Left ventricle myocardium superior (tissue), 1 donor: ENCODE measurements at places on chromosomes 2 and 18. TPM values are rescaled to one million over a fixed set of nuclear protein-coding genes. Genes with fewer than 3 reads are reported as not detected.
A peak's percentile ranks its signal among the peaks of the same experiment; 100 is the strongest.

- DNase-seq, result no peak
Observed at GRCh38 chr2:161246281-161246680, 61.9 kb upstream of the PSMD14 start.

CD226 gene
- 0.92 TPM for total RNA-seq

DNA sequence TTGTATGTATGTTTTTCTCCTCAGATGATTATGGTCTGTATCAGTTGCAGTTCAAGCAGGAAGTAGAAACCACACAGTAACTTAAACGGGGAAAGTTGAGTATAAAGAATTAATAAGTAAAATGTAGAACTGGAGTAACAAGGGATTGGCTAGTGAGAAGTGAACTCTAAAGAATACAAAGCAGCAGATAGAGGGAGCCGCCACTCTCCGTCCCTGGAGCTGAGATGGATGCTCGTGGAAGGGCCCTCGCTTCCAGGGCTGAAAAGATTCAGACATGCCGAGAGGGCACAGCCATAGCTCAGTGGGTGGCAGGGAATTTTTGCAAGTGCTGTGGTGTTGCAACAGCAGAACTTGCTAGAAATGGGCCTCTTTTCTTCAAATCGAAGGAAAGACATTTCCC is 155.8 kb downstream of the COL6A3 start:
- no peak for DNase-seq

GRCh38 chr18:41025666-41026065 is 929.4 kb upstream of the PIK3C3 start:
- no peak for DNase-seq

GRCh38 chr2:216497382-216498069 is 1.1 kb upstream of the RPL37A start:
- DNase-seq, result no peak

GRCh38 chr2:152106464-152106863 is 7.6 kb upstream of the CACNB4 start:
- DNase-seq, result no peak

GRCh38 chr2:186058614-186059013 is 320.0 kb downstream of the FSIP2 start:
- no peak for DNase-seq

GRCh38 chr2:224885291-224885690 is 157.0 kb downstream of the DOCK10 start:
- DNase-seq, result no peak

- no peak for DNase-seq
Observed at GRCh38 chr2:33579227-33579626, 19.9 kb downstream of the FAM98A start.

DNA sequence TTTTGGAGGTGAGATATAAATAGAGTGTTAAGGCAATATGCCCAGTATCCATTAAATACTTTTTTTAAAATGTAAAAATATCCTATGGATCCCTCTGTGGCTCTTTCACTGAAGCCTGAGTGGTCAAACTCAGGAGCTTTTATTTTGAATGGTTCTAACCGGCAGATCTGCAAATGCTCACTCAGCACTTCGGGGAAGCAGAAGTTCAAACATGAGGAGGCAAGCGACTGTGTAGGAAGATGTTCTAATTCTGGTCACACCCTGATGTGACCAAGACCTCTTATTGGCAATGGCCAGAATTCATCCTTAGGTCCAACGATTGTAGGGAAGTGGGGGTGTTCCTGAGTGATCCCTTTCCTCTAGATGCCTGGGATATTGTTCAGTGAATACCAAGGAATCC is 168.8 kb downstream of the CDCA7 start:
- DNase-seq, result no peak

DNA sequence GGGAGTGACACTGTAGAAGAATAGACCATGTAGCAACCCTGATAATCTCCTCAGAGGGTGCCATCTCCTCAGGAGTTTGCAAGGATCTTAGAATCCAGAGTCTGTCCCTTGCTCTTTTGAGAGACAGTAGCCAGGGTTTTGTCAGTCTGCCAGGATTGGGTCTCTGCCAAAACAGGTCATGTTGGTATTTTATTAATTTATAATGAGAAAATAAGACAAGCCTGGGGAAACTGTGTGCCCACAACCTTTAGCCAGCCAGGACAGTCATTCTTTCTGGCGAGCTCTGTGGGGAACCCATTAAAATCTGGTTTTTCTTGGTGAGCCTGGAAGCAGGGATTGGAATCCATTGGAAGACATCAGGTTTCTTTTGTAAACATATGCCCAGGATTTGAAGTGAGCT is 78.6 kb downstream of the PTPRM start:
- DNase-seq, result no peak

GRCh38 chr18:6022845-6023244 is 127.5 kb upstream of the TMEM200C start:
- no peak for DNase-seq

GRCh38 chr2:166180951-166181812 is 53.4 kb upstream of the SCN1A start:
- DNase-seq, result peak; percentile 36

DNA sequence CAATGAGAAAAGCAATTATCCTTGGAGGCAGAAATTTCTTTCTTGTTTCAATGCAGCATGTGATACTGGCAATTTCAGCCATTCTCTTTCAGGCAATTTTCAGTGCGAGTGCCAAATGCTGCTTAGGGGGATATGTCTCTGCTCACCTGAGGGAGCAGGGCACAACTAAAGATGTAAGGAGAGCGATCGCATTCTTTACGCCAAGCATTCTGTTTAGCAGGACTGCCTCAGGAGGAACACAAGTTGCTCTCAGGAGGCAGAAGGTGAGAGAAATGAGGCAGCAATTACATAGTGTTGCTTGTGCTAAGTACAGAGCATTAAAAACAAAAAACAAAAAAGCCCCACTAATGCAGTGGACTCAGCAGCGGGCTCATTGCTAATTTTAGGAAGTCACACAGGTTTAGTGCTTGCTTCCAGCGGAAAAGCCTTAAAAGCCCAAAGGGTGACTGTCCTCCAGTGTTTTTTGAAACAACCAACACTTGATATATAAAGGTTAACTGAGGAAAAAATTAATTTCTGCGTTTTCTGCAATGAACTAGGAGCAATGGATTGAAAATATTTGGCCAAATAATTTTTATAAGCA is 116.9 kb downstream of the METTL8 start:
- DNase-seq, result no peak

DNA sequence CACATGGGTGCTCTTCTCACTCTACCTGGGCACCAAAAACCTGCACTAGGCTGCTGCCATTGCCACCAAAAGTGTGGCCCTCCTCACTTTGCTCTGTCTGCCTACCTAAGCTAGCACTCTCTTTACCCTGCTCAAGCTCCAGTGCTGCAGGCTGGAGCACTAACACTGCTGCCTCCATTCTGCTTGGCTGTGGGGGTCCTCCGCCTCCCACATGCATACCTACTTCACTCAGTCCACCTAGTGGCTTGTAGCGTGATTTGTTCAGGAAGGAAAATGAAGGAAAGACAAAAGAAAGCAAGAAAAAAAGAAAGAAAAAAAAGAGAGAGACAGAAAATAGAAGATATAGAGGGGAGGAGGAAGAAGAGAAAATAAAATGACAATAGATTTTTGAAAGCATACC is 1339.4 kb upstream of the CHAC2 start:
- no peak for DNase-seq

RAB17 gene
- 3.2 TPM for total RNA-seq

GRCh38 chr18:11489266-11489899 is 120.0 kb upstream of the SLC35G4 start:
- DNase-seq, result no peak

- DNase-seq, result no peak
Observed at GRCh38 chr18:32435631-32436500, 34.8 kb downstream of the GAREM1 start.

WDSUB1 gene
- total RNA-seq, result 12.1 TPM

DNA sequence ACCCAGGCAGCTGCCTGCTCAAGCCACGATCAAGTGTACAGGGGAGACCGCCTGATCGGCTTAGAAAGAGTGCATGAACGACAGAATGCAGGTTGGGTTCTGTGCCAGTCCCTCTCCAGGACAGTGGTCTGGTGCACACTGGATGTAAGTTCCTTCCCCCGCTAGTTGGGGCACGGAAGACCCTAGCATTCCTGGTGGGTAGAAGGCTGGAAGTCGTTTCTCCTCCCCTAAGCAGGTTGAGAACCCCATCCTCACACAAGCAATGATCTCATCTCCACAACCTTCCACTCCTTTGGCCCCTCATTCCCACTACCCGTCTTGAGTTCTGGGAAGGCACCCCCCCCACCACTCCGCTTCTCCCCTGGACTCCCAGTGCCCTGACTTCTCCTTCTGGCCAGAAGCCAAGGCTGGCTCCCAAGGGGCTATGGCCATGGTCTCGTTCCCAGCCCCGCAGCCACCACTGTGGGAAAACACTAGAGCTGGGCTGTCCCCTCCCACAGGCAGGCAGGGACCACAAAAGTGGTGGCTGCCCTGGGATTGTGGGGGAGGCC is 1.4 kb upstream of the ANKRD39 start:
- DNase-seq, result peak; percentile 81

DNA sequence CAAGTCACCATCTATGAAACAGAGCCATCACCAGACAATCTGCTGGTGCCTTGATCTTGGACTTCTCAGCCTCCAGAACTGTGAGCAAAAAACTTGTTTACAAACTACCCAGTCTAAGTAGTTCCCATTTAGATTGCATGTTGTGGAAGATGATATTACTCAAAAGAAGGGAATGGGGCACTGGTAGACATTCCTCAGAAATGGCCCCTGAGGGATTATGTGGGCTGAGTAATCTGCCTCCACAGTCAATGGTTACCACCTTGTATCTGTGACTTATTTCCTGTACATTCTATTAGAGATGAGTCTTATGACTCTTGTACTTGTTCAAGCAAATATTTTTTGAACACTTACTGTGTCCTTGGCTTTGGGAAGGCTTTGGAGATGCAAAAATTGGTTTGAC is 160.4 kb downstream of the NUP35 start:
- DNase-seq, result no peak

- DNase-seq, result no peak
Observed at GRCh38 chr2:163471947-163472346, 263.9 kb downstream of the FIGN start.

KLHL14 gene
- 0.07 TPM for total RNA-seq

DNA sequence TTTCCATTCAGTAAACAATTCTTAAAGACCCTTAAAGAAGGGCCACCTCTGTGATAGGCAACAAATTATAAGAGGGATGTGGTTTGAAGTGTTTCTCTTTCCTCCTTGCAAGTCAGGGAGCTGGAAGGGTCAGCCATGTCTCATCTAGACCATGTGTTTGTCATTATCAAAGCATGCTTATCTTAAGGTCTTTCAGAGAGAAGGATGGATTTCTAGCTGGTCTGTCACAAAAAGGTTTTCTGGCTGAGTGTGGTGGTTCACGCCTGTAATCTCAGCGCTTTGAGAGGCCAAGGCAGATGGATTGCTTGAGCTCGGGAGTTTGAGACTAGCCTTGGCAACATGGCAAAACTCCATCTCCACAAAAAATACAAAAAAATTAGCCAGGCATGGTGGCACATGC is 59.2 kb upstream of the PEX13 start:
- DNase-seq, result no peak

- no peak for DNase-seq
Observed at GRCh38 chr2:230991598-230991997, 4.3 kb upstream of the SPATA3 start.

GPR17 gene
- total RNA-seq, result 0.25 TPM

SPR gene
- total RNA-seq, result 55.8 TPM

GRCh38 chr2:151193576-151193975 is 68.1 kb downstream of the RBM43 start:
- DNase-seq, result no peak

- DNase-seq, result no peak
Observed at GRCh38 chr2:39156107-39156506, 35.3 kb upstream of the SOS1 start.

DNA sequence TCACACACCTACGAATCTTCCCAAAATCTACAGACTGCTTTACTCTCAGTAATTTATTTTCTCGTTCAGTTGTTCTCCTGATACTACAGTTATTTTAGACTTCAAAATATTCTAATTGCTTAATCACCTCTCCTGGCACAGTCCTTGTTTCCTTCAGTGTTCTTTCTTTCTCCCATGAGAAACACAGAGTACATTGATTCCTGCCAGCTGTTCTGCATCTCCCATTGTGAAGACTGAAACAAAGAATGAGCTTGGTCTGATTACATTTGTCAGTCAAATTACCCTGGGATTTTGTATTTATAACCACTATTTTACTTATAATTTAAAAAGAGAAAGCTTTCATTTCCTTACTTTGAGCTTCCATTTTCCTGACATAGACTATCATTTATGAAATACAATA is 63.9 kb upstream of the TANK start:
- no peak for DNase-seq

- no peak for DNase-seq
Observed at GRCh38 chr2:152448606-152449005, 113.6 kb downstream of the FMNL2 start.

VAMP8 gene
- total RNA-seq, result 17.1 TPM

DNA sequence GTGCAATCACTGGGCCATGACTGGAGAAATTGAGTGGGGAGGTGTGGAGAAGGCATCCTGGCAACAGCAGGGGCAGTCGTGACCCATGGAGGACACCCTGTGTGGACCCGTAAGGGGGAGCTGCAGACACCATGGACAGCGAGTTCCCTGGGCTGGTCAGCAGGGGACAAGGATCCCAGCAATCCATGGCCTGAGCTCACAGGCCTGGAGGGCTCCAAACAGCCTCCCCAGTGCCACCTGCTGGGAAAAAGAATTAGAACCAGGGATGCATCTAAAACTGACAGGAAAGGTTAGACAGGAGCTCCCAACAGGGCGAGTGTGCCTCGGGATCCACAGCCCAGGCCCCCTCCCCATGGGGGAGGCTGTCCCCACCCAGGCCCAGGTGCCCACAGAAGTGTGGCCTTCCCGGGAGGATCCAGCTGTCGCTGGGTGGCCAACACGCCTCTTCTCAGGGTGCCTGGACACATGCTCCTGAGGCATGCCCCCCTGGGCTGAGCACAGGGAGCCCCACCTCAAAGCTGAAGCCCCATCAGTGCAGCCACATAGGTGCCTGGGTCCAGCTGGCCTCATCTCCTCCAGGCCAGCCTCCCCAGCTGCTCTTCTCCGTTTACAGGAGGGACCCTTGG is 20.5 kb upstream of the KIF1A start:
- peak; percentile 52 for DNase-seq
